ENCODE measurements at places on chromosomes 1 and 21. TPM values are rescaled to one million over a fixed set of nuclear protein-coding genes. Genes with fewer than 3 reads are reported as not detected.

The TMEM82 gene
- not detected for total RNA-seq

The CCDC185 gene
- not detected for total RNA-seq

The CNTN2 gene
- 0.08 TPM for total RNA-seq

The ATP6V1G3 gene
- total RNA-seq = not detected

The THEMIS2 gene
- total RNA-seq = 13.7 TPM

GRCh38 chr1:3055051-3055450 is 14.0 kb upstream of the PRDM16 start:
- no peak for DNase-seq

GRCh38 chr1:224486801-224487583 is 52.4 kb upstream of the WDR26 start:
- DNase-seq = no peak

- DNase-seq = no peak
Observed at GRCh38 chr1:167756730-167757405, 35.1 kb downstream of the MPZL1 start.

GRCh38 chr1:167289966-167290365 is 69.3 kb downstream of the POU2F1 start:
- no peak for DNase-seq

GRCh38 chr1:153780551-153780950 is 5.3 kb downstream of the SLC27A3 start:
- DNase-seq = no peak

DNA sequence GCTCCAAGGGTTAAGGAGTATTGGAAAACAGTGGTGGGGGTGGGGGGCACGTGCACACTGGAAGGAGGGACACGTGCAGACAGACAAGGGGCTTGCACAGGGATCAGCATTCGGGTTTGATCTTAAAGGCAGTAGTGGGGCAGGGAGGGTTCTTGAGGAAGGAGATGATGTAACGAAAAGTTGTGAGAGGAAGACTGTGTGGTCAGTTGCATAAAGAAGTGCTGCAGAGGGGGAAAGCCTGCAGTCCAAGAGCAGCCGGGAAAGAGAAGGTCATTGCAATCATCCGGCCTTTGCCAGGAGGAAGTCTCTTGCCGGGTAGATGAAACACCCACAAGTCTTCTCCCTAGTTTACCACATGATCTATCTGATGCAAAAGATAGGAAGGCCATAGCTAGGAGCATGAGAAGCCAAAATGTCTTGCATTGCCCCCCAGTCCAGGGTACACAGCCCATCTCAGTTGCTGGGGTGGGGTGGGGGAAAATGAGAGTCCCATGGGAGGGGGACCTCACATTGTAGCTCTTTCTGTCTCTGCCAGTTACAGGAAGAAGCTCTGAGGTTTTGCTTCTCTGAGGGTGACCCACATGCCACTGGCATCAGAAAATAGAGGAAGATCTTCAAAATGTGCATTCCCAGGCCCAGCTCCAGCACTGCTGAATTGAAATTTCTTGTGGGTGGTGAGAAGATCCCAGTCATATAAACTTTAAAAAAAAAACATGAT is 202.5 kb upstream of the RAB4A start:
- DNase-seq = no peak

GRCh38 chr1:240193679-240194078 is 102.0 kb downstream of the FMN2 start:
- no peak for DNase-seq

- DNase-seq = peak; percentile 92
Observed at GRCh38 chr1:31422505-31423319, 9.7 kb downstream of the SERINC2 start.

GRCh38 chr1:14180738-14181137 is 417.7 kb upstream of the KAZN start:
- no peak for DNase-seq

DNA sequence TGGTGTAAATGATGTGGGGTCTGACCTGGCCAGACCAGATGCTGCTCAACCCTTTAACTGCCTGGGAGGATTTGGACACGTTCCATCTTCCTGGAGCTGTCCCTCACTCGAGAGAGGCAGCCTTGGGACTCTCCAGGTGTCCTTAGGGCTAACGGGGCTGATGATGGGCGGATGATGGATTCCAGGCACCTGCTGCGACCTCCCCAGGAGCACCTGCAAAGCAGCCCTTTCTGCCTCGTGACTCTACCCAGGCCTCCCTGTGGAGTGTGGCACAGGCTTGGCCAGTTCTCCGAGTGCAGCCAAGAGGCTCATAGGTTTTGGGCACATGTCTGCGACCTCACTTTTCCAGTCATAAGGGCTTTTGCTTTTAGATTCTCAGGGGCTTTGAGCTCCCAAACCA is 12.3 kb upstream of the TRIM17 start:
- DNase-seq = no peak

DNA sequence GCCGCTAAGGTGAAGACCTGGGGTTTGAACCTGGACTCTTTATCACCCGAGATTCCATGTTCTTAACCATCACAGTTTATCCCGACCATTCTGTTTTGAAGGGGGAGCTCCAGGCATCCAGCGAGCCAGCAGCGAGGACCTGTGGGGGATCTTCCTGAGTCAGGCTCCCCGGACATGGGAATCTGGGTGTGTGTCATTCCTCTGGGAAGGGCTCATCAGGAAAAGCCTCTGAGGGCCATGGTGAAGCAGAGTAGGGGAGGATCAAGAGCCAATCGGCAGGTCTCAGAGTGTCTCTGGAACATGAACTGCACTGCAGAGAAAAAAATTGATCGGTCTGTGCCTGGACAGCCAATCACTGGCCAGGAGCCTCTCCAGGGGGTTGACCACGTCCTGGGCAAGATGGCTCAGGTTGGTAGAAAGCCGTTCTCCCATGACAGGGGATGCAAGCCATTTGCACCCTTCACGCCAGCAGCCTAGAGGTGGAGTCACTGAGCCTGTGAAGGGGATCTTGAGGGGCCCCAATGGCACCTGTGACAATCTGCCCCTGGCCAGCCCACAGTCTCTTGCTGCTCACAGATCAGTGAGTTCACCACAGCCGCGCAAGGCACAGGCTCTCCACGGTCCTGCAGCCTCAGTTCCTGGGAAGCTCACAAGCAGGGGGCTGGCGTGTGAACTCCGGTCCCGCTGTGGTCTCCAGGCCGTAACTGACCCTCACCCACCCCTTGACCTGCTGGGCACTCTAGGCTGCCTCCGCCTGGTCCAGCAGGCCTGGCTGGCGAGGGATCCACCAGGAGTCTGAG is 20.4 kb upstream of the ACTRT2 start:
- no peak for DNase-seq

DNA sequence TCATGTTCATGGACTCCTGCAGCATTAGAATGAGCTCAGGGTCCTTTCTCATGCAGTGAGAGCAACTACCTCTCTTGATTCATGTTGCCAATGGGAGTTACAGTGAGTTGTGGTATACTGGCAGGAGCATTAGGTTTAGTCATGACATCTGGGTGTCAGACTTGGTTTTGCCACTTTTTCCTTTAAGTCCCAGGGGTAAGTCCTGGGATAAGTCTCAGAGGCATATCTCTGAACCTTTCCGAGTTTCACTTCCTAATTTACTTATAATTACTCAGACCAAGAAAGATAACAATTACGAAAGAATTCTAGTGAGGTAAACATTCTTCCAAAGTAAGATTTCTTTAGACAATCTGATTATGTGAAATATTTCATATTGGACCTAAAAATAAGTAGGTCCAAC is 606.0 kb downstream of the SMYD3 start:
- DNase-seq = no peak

DNA sequence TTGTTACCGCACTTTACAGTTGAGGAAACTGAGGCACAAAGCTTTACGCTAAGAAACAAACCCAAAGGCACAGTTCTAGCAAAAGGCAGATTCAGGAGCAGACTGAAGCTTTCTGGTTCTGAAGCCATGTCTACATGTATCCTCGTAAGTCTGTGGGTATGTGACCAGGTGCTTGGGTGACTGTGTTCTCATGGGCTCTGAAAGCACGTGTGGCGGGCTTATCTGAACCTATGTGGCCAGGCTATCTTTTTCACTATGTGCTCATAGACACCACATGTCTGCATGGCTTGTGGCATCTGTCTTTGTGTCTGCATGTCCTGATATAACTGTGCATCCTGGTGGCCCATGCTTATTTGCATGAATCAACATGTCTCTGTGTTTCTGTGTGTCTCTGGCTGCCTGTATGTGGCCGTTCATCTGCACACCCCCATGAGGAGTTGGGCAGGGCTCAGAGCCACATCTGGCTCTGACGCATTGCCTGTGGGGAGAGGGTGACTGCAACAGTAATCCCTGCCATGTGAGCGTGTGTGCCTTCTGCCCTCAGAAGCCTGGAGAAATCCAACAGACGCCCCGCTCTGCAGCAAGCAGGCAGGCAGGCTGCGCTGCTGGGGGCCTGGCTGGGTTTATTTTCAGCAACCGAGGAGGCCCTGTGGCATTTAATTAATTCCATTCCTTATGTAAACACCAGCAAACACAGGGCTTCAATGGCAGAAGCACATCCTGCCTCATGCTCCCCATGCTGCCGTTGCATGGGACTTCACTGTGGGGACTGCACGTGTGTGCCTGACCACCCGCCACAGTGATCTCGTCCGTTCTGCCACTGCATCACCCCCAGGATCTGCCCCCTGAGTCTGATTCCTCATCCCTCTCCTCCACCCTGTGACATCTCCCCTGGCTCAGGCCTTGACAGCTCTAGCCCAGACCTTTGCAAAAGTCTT is 115.4 kb downstream of the TRABD2B start:
- DNase-seq = peak; percentile 81

DNA sequence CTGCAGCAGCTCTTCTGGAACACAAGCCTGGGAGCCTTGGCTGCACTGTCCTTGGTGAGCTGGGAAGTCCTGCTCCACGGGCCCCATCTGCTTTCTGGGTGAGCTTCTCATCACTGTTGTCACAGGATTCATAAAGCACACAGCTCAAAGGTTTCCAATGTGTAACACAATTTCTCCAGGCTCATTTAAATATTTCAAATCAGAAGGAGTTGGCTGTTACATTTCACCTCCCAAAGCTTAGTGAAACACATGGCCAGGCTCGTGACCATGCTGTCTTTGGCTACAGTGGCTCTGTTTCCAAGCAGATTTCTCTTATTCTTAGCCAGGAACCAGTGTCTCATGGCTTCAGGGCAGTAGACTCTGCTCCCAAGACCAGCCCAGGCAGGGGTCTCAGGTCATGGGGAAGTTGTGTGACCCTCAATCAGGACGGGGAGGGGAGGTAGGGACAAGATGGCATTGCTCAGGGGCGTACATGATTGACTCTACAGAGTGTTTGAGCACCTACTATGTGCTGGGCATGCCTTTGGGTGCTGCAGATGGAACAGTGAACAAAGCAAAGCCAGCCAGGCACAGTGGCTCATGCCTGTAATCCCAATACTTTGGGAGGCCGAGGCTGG is 353.0 kb downstream of the NPHP4 start:
- DNase-seq = no peak

GRCh38 chr1:228884196-228884595 is 148.9 kb downstream of the RHOU start:
- no peak for DNase-seq

DNA sequence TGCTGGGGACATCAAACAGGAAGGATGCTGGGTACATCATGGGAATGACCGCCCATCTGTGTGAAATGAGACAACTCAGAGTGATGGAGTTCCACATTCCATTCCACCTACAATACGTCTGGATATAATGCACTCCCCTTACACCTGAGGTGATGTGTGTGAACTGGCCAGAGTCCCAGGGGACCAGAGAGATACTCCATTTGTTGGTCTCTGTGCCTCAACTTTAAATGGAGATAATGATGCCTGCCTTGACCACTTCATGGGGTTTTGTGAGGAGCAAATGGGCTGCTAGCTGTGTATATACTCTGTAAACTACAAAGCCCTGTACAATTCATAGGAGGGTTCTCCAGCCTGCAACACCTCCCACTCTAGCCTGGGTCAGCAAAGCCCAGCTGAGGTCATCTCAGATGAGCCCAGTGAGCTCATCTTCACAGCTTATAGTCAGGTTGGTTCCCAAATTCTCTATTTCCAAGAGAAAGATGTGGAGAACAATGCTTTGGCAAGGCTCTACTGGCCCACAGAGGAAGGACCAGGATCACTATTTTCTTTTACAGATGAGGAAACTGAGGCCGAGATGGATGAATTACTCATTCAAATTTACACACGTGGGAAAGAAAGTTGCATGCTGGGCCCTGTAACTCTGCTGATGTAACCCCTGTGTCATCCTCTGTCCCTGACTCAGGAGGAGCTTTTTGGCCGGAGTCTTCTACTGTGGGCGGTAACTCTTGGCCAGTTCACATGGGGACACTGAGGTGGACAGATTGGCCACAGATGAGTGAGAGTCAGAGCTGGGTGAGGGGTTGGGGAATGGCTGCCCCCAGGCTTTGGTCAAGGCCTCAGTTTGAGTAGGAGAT is 105.6 kb upstream of the GCLM start:
- DNase-seq = no peak

DNA sequence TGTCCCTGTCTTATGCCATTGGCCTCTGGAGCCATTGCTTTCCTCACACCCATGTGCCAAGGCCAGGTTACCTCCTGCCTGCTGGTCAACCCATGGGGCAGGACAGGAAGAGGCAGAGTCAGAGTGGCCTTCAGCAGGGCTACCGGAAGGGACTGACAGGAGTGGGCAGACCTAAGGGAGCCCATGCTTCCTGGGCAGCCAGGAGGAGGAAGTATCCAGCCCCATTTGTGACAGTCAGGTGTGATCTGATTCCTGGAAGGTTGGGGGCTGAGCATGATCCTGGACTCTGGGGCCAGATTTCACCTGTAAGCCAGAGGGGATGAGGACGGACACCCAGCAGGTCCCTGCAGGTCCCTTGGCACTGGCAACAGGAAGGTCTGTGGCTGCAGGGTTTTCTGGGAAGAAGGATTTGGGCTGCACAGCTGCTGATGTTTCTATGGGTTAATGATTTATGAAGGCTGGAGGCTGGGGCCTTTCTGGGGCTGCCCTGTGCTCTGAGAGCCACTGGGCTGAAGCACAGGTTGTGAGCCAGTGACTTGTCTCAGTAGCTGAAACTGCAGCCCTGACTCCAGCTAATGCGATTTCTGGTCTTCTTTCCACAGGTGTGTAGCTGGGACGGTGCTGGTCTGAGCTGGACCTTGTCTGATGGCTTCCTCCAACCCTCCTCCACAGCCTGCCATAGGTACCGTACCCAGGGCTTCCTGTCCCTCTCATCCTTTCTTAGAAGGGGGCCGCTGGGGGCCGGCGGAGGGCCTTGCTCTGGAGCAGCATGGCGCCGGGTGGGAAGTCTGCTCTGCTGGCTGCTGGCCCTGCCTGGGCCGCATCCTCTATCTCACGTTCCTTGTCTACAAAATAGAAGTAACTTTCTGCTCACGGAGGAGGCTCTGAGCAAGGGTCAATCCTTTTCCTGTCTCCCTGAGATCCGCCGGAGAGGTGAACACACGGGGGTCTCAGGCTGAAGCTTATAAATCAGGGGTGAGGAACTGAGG is 40.7 kb downstream of the ARHGEF10L start:
- DNase-seq = peak; percentile 55

DNA sequence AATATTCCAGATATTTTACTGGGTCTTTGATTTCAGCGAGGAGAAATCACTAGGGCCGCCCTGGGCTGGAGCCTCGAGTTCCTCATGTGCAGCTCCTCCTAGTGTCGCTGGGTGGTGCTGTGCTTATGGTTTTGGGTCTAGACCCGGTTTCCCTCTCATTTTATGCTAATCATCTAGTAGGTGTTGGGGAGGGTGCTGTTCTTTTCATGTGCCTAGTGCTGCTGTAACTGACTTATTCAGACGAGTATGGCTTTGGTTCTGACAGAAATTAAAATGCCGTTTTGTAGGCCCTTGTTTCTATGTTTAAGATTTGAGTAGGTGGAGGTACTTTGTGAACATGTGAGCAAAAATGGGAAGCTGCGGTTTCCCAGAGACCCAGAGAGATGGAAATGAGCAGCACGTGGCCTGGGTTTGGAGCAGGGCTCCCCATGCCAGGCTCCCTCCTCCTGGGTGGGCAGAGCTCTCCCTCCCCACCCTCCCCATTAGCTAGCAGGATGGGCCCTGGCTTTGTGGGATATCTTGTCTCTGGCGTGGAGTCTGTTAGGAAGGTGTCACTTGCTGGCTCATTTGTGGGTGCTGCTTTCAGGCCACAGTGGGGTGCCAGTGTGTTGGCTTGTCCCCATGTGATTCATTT is 74.0 kb upstream of the GPR88 start:
- DNase-seq = peak; percentile 29

All from SJCRH30 (cell line).